ENCODE measurements at places on chromosomes 3 and 15.
A peak's percentile ranks its signal among the peaks of the same experiment; 100 is the strongest.

DNA sequence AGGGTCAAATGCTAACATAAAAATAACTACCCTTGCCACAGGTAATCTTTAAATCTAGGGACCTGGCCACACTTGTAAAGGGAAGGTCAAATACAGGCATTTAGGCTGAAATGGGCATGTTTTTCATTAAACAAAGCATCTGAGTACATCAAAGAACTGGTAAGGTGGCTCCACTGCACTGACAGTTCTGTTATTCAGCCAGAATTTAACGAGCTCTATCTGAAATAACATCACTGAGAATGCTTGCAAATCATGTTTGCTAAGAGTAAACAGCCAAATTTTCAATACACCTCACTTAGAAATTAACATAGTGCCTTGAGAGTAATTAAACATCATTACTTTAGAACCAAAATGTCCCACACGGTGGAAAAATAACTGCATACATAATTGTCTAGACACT lies 118.9 kb downstream of the MTHFS start:
- no peak for DNase-seq

DNA sequence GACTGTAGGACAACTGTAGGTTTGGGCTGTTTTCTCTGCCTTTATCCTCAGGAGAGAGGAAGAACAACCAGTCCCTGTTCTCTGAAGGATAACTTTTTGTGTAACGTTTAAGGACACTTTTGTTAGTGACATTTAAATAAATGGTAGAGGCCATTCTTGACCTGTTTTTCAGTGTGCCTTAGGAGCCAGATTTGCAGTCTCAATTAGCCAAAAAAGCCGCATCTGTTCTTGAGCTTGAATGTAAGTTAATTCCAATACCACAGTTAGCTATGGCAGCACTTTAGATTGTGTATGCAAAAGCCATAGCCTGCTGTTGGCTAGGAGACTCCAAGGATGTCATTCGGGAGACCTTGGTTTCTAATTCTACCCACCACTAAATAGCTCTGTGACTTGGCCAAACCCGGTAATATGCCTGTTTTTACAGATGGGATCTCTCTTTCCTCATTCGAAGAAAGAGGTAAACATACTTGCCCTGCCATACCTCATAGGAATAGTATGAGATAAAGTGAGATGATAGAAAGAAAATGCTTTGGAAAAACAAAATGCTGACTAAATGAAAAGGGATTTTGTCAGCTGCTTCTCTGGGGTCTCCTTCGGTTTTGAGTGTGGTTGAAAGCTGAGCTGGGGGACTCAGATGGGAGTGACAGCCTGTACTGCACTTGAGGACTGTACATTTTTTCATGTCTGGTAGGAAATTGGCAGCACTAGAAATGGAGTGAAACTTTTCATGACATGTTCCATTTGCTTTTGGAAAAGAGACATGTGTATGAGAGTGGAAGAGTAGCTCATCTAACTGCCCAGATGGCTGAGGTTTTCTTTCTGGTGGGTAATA lies 57.3 kb upstream of the ROPN1 start:
- DNase-seq: no peak

GRCh38 chr15:98946301-98947255 lies 61.0 kb downstream of the PGPEP1L start:
- no peak for DNase-seq

DNA sequence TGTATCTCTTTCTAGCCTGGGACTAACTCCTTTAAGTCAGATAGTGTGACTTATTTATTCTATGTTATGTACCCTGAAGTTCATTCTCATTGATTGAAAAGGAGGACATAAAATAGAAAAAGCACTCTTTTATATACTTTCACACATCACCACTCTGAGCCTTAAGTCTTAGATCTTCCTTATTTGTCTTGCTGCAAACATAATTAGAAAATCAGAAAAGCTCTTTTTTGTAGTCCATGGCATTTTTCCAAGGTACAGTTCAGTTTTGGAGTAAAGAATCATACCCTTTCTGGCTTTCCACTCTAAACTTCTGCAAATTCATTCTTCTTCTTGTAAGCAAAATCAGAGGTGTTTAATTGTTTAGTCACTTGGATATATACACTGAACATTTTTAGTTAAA lies 75.5 kb downstream of the AKAP13 start:
- DNase-seq: no peak

- no peak for DNase-seq
Observed at GRCh38 chr3:68855620-68856019, 76.7 kb downstream of the TAFA4 start.

DNA sequence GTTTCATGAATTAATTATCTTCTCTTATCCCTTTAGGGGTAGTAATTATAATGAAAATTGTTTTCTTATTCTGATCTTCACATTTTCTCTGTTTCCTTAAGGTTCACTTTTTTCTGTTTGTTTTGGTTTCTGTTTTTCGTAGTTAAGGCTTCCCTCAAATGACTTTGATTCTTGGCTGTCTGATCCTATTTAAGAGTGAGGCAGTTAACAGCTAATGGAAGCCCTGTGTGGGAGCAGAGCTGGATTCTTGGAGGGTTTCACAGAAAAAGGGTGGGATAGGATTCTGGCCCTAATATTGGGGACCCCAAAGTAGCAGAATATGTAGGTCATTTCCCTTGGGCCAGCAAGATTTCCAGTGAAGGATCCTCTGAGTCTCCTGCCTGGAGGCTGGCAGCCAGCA lies 6.8 kb upstream of the AMOTL2 start:
- DNase-seq: no peak

- DNase-seq: no peak
Observed at GRCh38 chr3:17466028-17466427, 276.4 kb downstream of the TBC1D5 start.

DNA sequence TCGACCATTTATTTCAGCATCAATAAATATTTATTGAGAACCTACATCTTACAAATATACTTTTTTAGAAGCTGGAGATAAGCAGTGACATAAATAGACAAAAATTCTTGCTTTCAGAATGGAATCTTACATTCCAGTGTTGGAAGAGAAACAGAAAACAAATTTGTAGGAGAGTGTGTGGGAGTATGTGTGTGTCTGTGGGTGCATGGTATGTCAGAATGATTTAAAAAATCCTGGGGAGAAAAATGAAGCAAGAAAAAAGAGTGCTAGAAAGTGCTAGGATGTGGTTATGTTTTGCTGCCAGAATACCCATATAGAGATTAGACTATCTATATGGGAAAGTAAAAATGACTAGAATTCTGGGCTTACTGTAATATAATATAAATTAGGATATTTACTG lies 561.7 kb upstream of the SGO1 start:
- no peak for DNase-seq

DNA sequence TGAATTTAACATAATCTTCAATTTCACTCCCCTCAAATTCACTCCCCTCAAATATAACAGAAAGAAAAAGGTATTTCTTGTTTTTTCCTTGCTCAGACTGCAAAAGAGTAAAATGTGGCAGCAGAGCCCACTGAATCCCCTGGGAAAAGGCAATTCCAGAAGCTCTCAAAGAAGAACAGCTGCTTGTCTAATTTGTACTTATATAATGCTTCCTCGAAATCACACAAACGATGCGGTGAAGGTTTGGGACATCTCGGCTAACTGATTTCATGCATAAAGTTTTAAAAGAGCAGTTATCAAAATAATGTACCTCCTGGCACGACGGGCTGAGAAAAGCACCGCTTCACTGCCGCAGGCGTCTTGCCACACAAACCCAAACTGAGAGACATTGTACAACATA lies 10.7 kb downstream of the BDH1 start:
- no peak for DNase-seq

GRCh38 chr3:184466413-184466960 lies 86.6 kb downstream of the CHRD start:
- no peak for DNase-seq

DNA sequence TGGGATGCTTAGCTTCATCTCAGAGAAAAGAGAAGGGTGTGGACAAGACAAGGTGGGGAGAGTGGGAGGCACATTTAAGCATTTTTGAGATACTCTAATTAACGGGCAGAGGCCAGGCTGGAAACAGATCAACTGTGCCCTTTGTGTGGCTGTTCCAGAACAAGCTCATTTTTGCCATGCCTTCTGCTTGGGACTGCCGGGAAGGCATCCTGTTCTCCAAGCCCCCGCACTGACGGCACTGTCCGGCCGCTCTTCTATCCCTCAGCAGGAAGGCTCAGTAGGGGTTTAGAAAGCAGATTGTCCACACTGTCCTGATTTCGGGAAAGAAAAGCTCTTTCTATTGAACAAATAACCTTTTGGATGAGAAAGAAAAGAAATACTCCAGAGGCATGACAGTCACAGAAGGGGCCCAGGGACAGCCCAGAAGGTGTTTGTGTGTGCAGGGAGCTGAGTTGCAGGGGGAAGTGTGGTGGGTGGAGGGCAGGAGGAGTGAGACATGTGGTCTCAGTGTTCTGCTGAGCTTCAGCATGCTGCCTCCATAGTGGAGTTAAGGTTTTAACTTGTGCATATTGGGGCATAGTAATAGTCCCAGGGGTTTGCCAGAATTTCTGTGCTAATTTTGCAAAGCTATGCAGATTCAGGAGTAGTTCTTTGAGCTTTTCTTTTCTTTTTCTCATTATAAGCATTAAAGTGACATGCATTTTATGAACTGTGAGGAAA lies 27.3 kb downstream of the SV2B start:
- DNase-seq: no peak

- DNase-seq: no peak
Observed at GRCh38 chr3:32951410-32951811, at the start of gene CCR4. Gene CCR4 (plus strand): TSS chr3:32951644. CDS start chr3:32953423, 1,779 bp downstream.

- no peak for DNase-seq
Observed at GRCh38 chr3:34213478-34213877, 415.0 kb downstream of the PDCD6IP start.

- DNase-seq: no peak
Observed at GRCh38 chr3:195753581-195753980, 32.8 kb downstream of the MUC20 start.

DNA sequence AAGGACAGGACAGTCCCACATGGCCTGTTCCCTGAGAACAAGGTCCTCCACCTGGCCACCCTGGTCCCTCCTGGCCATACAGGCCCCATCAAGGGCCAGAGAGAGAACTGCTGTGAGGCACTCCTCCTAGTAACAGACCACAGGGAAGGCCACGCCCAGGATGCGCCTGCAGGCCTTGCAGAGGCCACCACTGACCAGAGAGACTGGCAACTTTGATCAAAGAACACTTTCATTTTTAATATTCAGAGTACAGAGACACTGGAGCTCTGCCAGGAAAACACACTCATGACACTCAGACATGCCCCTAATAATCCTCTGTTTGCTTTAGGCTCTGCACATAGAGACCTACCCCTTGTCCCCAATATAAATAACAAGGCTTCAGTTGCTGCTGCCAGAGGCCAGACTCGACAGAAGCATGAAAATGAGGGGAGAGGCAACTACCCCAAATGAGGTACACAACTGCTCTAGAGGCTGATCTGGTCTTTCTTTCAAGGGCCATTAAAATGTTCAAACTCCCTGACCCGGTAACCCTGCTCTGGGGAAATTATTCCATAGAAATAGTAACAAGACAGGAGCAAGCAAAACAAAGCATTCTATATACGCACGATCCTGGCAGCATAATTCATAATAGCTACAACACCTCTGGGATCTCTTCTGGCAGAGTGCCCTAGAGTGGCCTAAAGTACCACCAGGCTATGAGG lies 44.8 kb downstream of the CCDC12 start:
- no peak for DNase-seq

- DNase-seq: peak; percentile 53
Observed at GRCh38 chr15:58182460-58183163, 44.4 kb downstream of the AQP9 start.

GRCh38 chr3:170171563-170171962 lies 10.0 kb downstream of the PHC3 start:
- no peak for DNase-seq

DNA sequence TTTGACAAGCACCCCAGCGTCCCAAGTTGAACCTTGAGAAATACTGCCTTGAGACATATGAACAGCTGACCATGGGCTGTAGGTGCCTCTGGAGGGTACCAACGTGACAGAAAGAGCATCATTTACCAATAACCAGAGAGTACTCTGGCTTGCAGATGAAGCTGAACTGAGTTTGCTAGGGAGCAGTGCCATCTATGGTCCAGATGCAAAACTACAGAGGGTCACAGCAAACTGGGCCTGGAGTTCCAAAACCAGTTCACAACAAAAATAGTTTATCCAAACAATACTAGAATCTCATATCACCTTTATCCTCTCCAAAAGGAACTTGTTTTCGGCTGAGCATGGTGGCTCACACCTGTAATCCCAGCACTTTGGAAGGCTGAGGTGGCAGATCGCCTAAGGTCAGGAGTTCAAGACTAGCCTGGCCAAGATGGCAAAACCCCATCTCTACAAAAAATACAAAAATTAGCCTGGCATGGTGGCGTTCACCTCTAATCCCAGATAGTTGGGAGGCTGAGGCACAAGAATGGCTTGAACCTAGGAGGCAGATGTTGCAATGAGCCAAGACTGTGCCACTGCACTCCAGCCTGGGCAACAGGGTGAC lies 69.3 kb downstream of the CHAC1 start:
- DNase-seq: peak; percentile 62

GRCh38 chr3:169240786-169241486 lies 422.6 kb downstream of the MECOM start:
- no peak for DNase-seq

DNA sequence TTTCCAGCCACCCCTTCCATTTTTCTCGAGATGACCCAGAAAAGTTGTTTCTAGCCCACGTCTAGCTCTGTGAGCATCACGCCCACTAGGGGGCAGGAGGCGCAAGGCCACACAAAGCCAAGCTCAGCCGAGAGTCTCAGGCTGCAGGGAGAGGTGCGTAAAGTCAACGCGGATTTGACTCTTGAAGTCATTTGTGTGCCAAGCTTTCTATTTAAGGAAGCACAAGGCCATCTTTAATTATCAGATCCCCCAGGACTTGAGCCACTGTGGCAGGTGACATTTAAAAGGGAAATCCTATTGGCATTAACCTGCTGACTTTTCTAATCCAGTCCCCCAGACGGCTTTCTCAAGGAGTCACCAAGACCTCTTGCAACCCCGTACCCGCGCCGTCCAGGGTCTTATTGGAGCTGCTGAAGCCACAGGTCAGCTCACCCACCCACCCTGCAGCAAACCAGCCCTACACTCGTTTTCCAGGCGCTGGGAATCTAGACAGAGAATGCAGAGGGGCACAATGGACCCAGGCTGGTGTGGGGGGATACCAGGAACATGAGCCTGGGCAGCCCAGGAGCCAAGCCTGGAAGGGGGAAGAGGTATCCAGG lies 62.1 kb downstream of the CAPN7 start:
- DNase-seq: peak; percentile 87

GRCh38 chr3:58021962-58022361 lies 13.7 kb downstream of the FLNB start:
- no peak for DNase-seq

DNA sequence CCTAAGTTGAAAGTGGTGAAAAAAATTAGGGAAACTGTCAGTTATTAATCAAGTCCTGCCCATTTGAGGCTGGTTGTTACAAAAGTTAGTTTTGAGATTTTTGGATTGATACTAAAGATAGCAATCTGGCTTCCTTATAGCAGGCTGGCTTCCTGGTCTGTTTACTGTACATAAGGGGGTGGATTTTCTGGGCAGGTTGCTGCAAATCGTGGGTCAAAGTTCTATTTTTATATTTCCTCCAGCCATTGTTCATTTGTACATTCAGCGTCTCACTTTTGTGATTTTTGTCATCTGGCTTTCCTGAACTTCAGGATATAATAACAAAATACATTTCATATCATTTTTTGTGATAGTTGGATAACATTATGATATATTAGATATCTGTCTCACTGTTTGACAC lies 49.5 kb downstream of the CLDN1 start:
- DNase-seq: no peak

GRCh38 chr3:128727059-128727458 lies 1.1 kb downstream of the RAB7A start:
- no peak for DNase-seq
